ENCODE measurements at places on chromosomes 12 and 14. TPM values are rescaled to one million over a fixed set of nuclear protein-coding genes. Genes with fewer than 3 reads are reported as not detected.

TMEM52B gene
- not detected for total RNA-seq

NFATC4 gene
- total RNA-seq = 11.3 TPM

SRRM4 gene
- not detected for total RNA-seq

C1RL gene
- total RNA-seq = 22.6 TPM

TAS2R7 gene
- total RNA-seq = not detected

APOLD1 gene
- 10.4 TPM for total RNA-seq

ADGRD1 gene
- total RNA-seq = 2.5 TPM

TAS2R10 gene
- 0.31 TPM for total RNA-seq

RASSF9 gene
- not detected for total RNA-seq

ENDOU gene
- total RNA-seq = 0.44 TPM

ACIN1 gene
- total RNA-seq = 162 TPM

RTN1 gene
- total RNA-seq = not detected

DBX2 gene
- not detected for total RNA-seq

BHLHE41 gene
- total RNA-seq = not detected

KRT77 gene
- not detected for total RNA-seq

CLEC4D gene
- total RNA-seq = not detected

TAS2R46 gene
- 0.72 TPM for total RNA-seq

TMX1 gene
- total RNA-seq = 28.9 TPM

WNT1 gene
- not detected for total RNA-seq

KCNA1 gene
- total RNA-seq = 0.07 TPM

CCDC184 gene
- total RNA-seq = 0.17 TPM

TAS2R50 gene
- total RNA-seq = 1.2 TPM

MAP1LC3B2 gene
- 2.0 TPM for total RNA-seq

CLMN gene
- 3.0 TPM for total RNA-seq

SPIC gene
- not detected for total RNA-seq

NUAK1 gene
- total RNA-seq = 0.14 TPM

PTPRO gene
- total RNA-seq = 0.28 TPM

DEPDC4 gene
- total RNA-seq = 4.1 TPM

HNF1A gene
- not detected for total RNA-seq

LRFN5 gene
- total RNA-seq = not detected

FOXA1 gene
- 0.17 TPM for total RNA-seq

LTB4R2 gene
- total RNA-seq = 23.4 TPM

AQP6 gene
- total RNA-seq = not detected

FGF6 gene
- total RNA-seq = not detected

SMIM41 gene
- not detected for total RNA-seq

NTF3 gene
- total RNA-seq = not detected

GPHN gene
- 18.1 TPM for total RNA-seq

ZBTB39 gene
- total RNA-seq = 10.3 TPM

NOC4L gene
- total RNA-seq = 21.2 TPM

GZMH gene
- total RNA-seq = 32.3 TPM

PLD4 gene
- total RNA-seq = not detected

TMCC3 gene
- total RNA-seq = 0.77 TPM

SLCO1C1 gene
- not detected for total RNA-seq

NYNRIN gene
- total RNA-seq = 0.09 TPM

FAM177A1 gene
- 53.6 TPM for total RNA-seq

DEGS2 gene
- 4.2 TPM for total RNA-seq

MUCL1 gene
- not detected for total RNA-seq

MIP gene
- not detected for total RNA-seq

HOXC13 gene
- not detected for total RNA-seq

GNB3 gene
- total RNA-seq = 0.95 TPM

SLC25A47 gene
- total RNA-seq = not detected

DYNLL1 gene
- total RNA-seq = 115 TPM

ZFHX2 gene
- total RNA-seq = 3.7 TPM

KRT78 gene
- total RNA-seq = not detected

B3GNT4 gene
- total RNA-seq = 1.1 TPM

Data from activated T-cell treated with anti-CD3 and anti-CD28 coated beads, Interleukin-2, amount 50 U/mL, for 72 hours (primary cell).